ENCODE measurements at places on chromosomes 4 and X.

DNA sequence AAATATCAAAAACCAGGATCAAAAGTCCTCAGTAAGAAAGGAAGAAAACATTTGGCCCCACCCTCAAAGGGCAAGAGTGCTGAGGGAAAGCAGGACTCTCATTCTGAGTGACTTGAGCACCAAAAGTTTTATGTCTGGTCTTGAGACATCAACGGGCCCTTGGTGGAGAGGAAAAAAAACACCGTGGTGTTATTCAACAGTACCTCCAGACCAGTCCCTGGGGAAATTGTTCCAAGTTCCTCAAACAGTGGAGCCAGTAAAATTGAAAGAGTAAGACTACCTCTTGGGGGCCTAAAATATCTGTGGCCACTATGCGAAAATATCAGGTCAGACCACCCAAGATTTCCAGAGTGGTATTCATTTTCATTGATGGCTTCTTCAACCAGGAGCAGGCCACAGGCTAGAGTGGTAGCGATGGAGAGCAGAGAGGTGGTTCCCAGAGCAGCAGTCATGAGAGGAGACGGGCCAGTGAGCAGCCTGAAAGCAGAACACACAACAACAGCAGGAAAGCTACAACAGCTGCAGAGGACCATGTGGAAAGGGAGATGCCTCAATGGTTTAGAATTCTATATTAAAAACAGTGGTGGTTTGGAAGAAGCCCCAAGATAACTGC lies 63.7 kb upstream of the RPL34 start:
- DNase-seq = no peak

GRCh38 chr4:30716681-30717207 lies 3.4 kb upstream of the PCDH7 start:
- no peak for DNase-seq

DNA sequence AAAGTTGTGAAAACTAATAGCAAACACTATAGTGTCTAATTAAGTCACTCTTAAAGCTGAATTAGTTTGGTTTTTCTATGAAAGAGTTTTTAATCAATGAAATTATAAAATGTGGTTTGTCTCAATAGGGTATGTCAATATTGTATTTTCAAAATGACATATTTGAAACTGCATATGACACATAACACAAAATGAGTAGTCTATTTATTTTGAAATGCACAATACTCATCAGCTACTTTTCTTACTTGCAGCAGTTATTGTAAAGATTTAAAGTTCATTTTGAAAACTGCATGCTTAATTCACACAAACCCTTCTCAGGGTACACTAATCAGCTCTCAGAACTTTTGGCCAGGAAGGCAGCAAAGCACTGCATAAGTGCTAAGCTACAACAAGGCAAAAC lies 21.2 kb downstream of the CLGN start:
- no peak for DNase-seq

DNA sequence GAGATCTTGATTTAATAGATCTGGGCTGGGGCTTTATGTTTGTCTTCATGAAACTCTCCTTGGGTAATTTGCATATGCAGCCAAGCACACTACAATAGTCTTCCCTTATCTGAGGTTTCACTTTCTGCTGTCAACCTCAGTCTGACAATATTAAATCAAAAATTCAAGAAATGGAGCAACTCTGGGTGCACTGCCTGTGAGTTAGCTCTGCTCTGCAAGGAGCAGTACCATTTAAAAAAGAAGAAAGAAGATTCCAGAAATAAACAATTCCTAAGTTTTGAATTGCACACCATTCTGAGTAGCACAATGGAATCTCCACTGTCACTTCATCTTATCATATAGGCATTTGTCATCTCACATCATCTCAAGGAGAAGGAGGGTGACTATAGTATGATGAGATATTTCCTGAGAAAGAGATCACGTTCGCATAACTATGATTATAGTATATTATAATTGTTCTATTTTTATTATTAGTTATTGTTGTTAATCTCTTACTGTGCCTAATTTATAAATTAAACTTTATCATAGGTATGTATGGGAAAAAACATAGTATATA lies 9.4 kb downstream of the FNIP2 start:
- no peak for DNase-seq

DNA sequence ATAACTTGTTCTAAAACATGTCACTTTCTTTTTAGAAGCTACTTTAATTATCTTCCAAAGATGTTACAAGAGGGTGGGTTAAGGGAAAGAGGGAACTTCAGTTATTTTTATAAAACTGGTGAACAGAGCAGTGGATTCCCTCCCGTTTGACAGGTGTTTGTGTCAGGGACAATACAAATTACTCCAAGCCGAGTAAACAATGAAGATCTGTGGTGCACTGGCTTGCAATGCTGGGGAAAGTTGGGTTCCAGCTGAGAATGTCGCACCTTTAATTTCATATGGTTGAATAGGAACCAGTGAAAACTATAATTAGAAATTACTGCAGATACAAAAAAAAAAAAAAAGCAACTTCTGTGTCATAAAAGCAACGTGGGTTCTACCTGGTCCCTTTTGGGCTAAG lies 98.6 kb upstream of the TTC29 start:
- DNase-seq = no peak

GRCh38 chr4:16760617-16761363 lies 137.7 kb downstream of the LDB2 start:
- no peak for DNase-seq

DNA sequence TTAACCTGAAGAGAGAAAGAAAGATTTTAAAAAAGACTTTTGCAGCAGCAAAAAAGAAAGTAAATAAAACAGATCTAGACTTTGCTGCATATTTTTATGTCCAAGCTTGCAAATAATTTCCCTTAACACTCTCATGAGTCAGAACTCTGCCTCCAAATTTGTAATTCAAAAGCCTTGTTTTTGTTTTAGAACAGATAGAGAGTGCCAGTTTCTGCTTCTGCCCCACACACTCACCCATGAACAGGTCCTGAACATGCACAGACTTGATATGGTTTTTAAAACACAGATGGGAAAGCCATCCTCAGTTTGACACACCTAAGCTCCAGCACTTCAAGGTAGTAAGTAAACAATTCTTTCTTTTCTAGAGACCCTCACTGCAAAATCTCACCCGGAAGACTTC lies 39.7 kb upstream of the VCX3B start:
- no peak for DNase-seq

DNA sequence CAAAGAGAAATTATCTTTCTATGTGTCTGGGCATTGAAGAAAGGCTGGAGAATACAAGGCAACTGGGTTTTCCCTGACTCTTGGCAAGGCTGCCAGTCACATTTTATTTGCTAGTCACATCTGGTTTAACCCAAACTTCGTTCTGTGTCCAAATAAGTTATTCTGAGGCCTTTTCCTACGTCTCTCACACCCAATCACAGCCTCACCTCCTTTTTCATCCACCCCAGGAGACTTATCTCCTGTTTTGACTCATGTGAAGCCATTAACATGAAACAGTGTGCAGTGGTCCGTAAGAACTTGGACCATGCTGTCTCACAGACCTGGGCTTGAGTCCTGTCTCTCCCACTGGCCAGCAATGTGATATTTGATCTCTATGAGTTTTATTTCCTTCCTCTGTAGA lies 59.3 kb downstream of the CNGA2 start:
- no peak for DNase-seq

- DNase-seq = no peak
These were observed 1.7 kb downstream of the MTMR1 start for GRCh38 chrX:150694738-150695410.

DNA sequence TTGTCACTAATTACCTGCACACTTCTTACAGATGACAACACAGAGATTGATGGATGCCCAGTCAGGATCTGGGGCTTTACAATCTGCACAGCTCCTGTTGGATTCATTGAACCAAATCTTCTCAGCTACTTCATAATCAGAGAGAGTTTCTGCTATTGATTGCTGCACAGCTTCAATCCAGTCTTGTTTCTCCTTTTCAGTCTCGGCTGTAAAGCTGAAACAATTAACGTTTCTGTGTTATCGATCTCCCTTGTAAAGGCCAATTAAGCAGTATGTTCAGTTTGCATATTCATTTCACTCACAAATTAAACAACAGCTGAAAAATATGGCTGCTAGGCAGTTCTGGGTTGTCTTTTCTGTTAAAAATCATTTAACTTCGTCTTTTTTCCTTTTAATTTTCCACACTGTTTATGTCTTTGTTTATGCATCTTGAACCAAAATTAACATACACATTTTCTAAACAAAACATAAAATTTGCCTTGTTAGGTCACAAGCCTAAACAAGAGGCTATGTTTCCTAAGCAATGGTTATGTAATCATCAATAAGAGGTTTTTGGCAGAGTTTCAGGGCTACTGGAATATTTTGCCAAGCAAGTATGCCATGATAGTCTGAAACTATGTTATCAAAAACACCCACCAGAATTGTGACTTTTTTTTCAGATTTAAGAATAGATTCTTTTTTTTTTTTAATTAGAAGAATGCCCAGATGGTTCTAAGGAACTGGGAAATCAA lies 79.2 kb downstream of the ARAP2 start:
- DNase-seq = no peak

- no peak for DNase-seq
These were observed 183.4 kb downstream of the KIT start for GRCh38 chr4:54840992-54841768.

DNA sequence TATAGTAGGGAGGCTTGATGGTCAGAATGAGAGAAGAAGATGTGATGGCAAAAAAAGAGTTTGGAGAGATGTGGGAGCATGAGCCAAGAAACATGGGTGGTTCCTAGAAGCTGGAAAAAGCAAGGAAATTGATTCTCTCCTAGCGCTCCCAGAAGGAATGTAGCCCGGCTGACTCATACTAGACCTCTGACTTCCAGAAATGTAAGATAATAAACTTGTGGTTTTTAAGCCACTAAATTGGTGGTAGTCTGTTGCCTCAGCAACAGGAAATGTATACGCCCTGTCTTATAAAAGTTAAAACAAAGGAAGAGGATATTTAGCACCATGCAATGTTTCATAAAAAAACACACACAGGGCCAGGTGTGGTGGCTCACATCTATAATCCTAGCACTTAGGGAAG lies 182.7 kb upstream of the PCDH7 start:
- DNase-seq = no peak

- no peak for DNase-seq
These were observed 53.0 kb downstream of the MID1IP1 start for GRCh38 chrX:38854305-38854704.

DNA sequence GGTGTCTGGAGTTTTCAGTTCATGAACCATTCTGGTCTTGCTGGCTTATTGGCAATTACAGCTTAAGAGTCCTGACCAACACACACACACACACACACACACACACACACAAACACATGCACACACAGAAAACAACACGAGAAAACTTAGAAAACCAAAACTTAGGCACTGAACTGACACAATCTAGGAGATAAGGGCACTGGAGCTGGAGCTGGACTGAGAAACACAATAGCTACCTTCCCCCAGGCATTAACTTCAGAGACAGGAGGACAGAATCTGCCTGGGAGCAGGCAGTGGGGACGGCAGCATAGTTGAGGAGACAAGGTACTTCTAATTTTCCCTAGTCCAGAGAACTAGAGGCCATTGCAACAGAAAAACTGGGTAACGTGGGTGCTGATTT lies 62.3 kb downstream of the LNX1 start:
- DNase-seq = no peak

GRCh38 chr4:134470544-134470943 lies 269.0 kb upstream of the PABPC4L start:
- no peak for DNase-seq

GRCh38 chr4:110781944-110782343 lies 159.1 kb upstream of the PITX2 start:
- no peak for DNase-seq

DNA sequence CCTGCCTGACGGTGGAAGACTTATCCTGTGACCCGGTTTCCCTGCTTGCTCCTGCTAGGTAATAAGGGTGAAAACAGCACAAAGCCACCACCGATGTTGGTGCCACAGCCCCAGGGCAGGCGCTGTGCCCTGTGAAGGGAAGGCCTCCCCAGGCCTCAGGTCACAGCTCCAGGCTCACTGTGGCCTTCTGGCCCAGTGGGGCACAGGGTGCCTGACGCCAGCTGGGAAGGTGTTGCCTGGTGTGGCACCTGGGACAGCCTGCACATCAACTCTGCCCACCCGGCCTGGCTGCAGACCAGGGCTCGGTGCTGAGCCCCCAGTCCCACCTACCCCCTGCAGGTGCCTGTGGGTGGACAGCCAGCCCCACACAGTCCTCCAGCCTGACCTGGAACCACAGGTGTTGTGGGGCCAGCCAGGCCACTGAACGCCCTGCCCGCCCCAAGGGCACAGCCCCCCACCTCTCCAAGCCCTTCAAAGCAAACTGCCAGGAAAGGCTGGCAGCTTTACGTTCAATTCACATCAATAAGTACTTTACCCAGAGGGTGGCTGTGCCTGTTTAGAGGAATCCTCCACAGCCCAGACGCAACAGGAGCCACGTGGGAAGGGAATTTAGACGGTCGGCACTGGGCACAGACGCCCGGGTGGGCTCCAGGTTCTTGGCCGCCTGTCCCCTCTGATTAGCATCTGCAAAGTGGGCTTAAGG lies 54.3 kb downstream of the ZFYVE28 start:
- no peak for DNase-seq

GRCh38 chrX:131841496-131842437 lies 181.3 kb upstream of the STK26 start:
- DNase-seq = peak; percentile 46

- DNase-seq = no peak
These were observed 3.3 kb downstream of the PLS3 start for GRCh38 chrX:115564243-115564642.

GRCh38 chr4:120316416-120316815 lies 249.8 kb upstream of the MAD2L1 start:
- no peak for DNase-seq

DNA sequence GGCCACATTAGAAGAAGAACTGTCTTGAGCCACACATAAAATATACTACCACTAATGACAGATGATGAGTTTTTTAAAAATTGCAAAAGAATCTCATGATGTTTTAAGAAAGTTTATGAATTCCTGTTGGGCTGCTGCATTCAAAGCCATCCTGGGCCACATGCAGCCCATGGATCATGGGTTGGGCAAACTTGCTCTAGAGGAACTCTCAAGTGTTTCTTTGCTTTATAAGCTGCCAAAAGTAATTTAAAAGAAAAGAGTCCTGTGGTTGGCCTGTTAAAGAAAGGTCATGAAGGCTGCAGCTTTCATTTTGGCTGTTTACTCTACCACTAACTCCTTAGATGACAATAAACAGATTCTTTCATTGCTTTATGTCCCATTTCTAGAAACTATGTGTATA lies 218.2 kb downstream of the SCFD2 start:
- no peak for DNase-seq

GRCh38 chr4:98411731-98412130 lies 150.5 kb downstream of the RAP1GDS1 start:
- no peak for DNase-seq

GRCh38 chrX:118418811-118419251 lies 72.9 kb downstream of the WDR44 start:
- DNase-seq = no peak

- DNase-seq = no peak
These were observed 41.9 kb downstream of the F11 start for GRCh38 chr4:186307916-186308315.

- peak; percentile 29 for DNase-seq
These were observed at the start of gene ITM2A for GRCh38 chrX:79366873-79367749. ITM2A (minus strand) TSS chrX:79367334; CDS start chrX:79367215, 119 bp downstream.

All from memory B cell (primary cell).